Motor neuron (in vitro differentiated cells): ENCODE measurements at places on chromosomes 5 and 9. TPM values are rescaled to one million over a fixed set of nuclear protein-coding genes. Genes with fewer than 3 reads are reported as not detected.

Gene EDIL3
- total RNA-seq, result 1.2 and 1.4 TPM in 2 replicates

Gene TMEM232
- total RNA-seq, result 7.0 and 8.8 TPM in 2 replicates

Gene MEIKIN
- not detected in 2 replicates for total RNA-seq

Gene LCN10
- total RNA-seq, result 0.33 and 0.36 TPM in 2 replicates

Gene CCDC180
- 7.4 and 13.3 TPM in 2 replicates for total RNA-seq

Gene PCDH1
- 1.1 and 1.6 TPM in 2 replicates for total RNA-seq

Gene RANBP17
- 31.0 and 33.1 TPM in 2 replicates for total RNA-seq

Gene SPINK4
- not detected in 2 replicates for total RNA-seq

Gene IFNA2
- total RNA-seq, result 0.33 TPM in 1 of 2 replicates, not detected in the other

Gene CMYA5
- total RNA-seq, result 0.43 and 0.56 TPM in 2 replicates

Gene ENHO
- total RNA-seq, result 25.1 and 25.8 TPM in 2 replicates

Gene SPATA31C1
- 0.57 and 0.78 TPM in 2 replicates for total RNA-seq

Gene RNF180
- 10.7 and 10.8 TPM in 2 replicates for total RNA-seq

Gene MYOZ3
- total RNA-seq, result 2.2 and 4.7 TPM in 2 replicates

Gene KIF27
- total RNA-seq, result 3.3 and 5.4 TPM in 2 replicates

Gene RNF183
- total RNA-seq, result 0.14 and 0.21 TPM in 2 replicates

Gene PCDHA12
- not detected in 2 replicates for total RNA-seq

Gene STPG3
- 0.52 TPM in 1 of 2 replicates, not detected in the other for total RNA-seq

Gene PLK2
- total RNA-seq, result 53.7 and 72.6 TPM in 2 replicates

Gene OMD
- 0.22 and 0.25 TPM in 2 replicates for total RNA-seq

Gene SLC6A19
- 0.05 and 0.16 TPM in 2 replicates for total RNA-seq

Gene NOXA1
- total RNA-seq, result 0.31 and 0.33 TPM in 2 replicates

Gene CDKN2B
- 3.0 and 3.1 TPM in 2 replicates for total RNA-seq

Gene C9orf85
- 18.7 and 21.3 TPM in 2 replicates for total RNA-seq

Gene ADAMTS13
- total RNA-seq, result 14.0 and 14.3 TPM in 2 replicates

Gene OR1N2
- total RNA-seq, result 0.49 and 0.62 TPM in 2 replicates

Gene SPINK5
- total RNA-seq, result 0.11 and 0.15 TPM in 2 replicates

Gene SLCO6A1
- total RNA-seq, result not detected in 2 replicates

Gene FAM169A
- total RNA-seq, result 24.3 and 29.4 TPM in 2 replicates

Gene DNAJA1
- 243 and 249 TPM in 2 replicates for total RNA-seq

Gene RNF44
- total RNA-seq, result 38.3 and 44.2 TPM in 2 replicates

Gene OBP2B
- not detected in 2 replicates for total RNA-seq

Gene SPTAN1
- 199 and 230 TPM in 2 replicates for total RNA-seq

Gene ANXA2R
- 4.9 and 8.6 TPM in 2 replicates for total RNA-seq

Gene ADGRV1
- 48.9 and 51.8 TPM in 2 replicates for total RNA-seq

Gene FAM200C
- total RNA-seq, result 16.6 and 18.2 TPM in 2 replicates

Gene GLRA1
- total RNA-seq, result 0.22 TPM in 1 of 2 replicates, not detected in the other

Gene IL3
- 0.38 and 0.44 TPM in 2 replicates for total RNA-seq

Gene SHROOM1
- 2.4 and 7.6 TPM in 2 replicates for total RNA-seq

Gene SHLD3
- total RNA-seq, result 5.4 and 5.8 TPM in 2 replicates
